Mesangial cell (primary cell): ENCODE measurements at places on chromosomes 7 and 10. TPM values are rescaled to one million over a fixed set of nuclear protein-coding genes. Genes with fewer than 3 reads are reported as not detected.

The FKBP6 gene
- total RNA-seq, result 0.16 TPM in 1 of 2 replicates, not detected in the other

The CELF2 gene
- total RNA-seq, result 12.4 and 15.2 TPM in 2 replicates

The YAE1 gene
- 9.9 and 10.6 TPM in 2 replicates for total RNA-seq

The SERPINE1 gene
- total RNA-seq, result 564 and 3,220 TPM in 2 replicates

The TAS2R4 gene
- total RNA-seq, result 0.25 TPM in 1 of 2 replicates, not detected in the other

The PSD gene
- total RNA-seq, result 1.6 and 9.3 TPM in 2 replicates

The SOSTDC1 gene
- total RNA-seq, result 13.1 TPM in 1 of 2 replicates, not detected in the other

The GLCCI1 gene
- 2.6 and 4.8 TPM in 2 replicates for total RNA-seq

The CYP26A1 gene
- 1.0 TPM in 1 of 2 replicates, not detected in the other for total RNA-seq

The CCL24 gene
- not detected in 2 replicates for total RNA-seq

The C10orf67 gene
- under 0.01 and 0.38 TPM in 2 replicates for total RNA-seq

The SEMA3D gene
- 0.33 and 0.51 TPM in 2 replicates for total RNA-seq

The TBC1D12 gene
- total RNA-seq, result 3.7 and 8.2 TPM in 2 replicates

The ANXA7 gene
- total RNA-seq, result 101 and 106 TPM in 2 replicates

The LOXL4 gene
- 14.3 and 33.0 TPM in 2 replicates for total RNA-seq

The SSC4D gene
- 3.1 and 21.9 TPM in 2 replicates for total RNA-seq

The CPA2 gene
- not detected in 2 replicates for total RNA-seq

The CALHM3 gene
- not detected in 2 replicates for total RNA-seq
